ENCODE measurements at places on chromosomes 12 and 14. TPM values are rescaled to one million over a fixed set of nuclear protein-coding genes. Genes with fewer than 3 reads are reported as not detected.

DNA sequence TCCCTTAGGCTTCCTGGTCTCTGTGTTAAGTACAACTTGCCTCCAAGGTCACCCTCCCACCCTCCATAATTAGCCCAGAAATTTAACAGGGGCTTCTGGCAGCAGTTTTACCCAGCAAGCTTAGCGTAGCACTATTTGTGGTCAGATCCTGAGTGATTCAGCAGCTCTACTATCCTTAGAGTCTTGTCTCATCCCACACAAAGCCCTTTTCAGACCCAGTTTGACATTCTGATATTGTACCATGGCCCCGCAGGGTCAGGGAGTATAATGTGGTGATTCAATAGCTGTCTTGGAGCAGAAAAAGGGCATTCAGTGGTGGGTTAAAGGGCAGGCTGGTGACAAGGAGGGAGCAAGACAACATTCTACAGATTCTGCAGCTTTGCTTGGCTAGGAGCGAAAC lies 153.8 kb upstream of the DDHD1 start:
- no peak for DNase-seq

- no peak for DNase-seq
Observed at GRCh38 chr14:33454707-33455106, 496.2 kb downstream of the EGLN3 start.

DNA sequence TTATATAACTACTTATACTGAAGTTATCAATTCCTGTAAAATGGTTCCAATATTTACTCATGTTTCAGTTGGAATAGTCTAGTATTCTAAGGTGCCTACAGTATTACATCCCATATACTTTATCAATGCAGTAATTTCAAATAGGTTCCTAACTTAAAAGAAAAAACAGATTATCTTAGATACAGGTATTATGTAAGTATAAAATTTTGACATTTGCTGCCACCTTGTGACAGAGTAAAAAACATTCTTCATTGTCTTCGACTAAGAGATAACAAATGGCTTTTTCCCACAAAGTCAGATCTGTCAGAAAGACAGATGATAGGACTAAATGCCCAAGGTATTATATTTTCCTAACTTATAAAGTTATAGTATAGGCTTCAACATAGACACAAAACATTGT lies 78.7 kb downstream of the TXNDC16 start:
- DNase-seq: no peak

DNA sequence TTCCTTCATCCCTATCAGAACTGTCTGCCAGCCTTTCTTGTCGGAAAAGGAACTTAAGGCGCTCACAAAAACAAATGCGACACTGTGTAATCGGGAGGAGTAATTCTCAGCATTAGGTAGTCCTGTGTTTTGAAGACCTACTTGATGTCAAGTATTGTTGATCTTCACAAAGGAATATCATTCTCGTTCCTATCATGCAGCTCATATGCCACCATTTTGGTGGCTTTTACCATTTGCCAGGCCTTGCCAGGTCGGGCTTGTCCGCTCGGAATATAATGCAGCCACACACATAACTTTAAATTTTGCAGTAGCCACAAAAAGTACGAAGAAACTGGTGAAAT lies 903 bp upstream of the PPP4R3A start:
- DNase-seq: peak; percentile 29

DNA sequence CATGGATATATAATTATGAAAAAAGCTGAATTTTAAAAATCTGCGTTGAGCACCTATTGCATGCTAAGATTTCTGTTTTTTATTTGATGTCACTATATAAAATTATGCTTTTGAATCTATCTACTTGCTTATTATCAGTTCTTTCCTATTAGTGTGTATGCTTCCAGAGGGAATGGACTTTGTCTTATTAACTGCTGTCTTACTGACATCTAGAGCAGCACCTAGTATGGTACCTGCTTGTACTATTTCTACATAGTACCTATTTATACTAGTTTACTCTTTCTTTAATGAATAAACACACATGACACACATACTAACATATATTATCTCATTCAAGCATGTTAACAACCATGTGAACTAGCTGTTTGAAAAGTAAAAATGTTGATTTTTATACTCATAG lies 38.6 kb upstream of the PIK3C2G start:
- no peak for DNase-seq

The TTC9 gene
- total RNA-seq: 0.76 TPM

The PROX2 gene
- total RNA-seq: not detected

The KERA gene
- not detected for total RNA-seq

The ARHGEF40 gene
- 22.0 TPM for total RNA-seq
